ENCODE measurements at places on chromosomes 4 and X.

GRCh38 chr4:152699313-152699712 lies 19.5 kb upstream of the TMEM154 start:
- no peak for DNase-seq

DNA sequence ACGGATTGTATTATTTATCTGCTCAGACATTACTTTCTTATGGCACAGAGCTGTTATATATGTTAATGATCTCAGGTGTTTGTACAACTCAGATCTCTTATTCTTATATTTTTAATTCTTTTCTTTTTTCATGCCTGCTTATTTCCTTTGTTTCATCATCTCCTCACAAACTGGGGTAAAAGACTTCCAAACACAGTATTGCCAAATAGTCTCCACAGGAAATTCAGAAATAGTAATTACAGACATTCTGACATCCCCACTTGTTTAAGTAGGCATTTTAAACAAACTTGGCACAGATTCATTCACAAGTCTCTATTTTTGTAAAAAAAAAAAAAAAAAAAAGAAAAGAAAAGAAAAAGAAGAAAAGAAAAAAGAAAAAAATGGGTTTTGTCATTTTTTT lies 129.7 kb upstream of the USP38 start:
- DNase-seq, result no peak

- DNase-seq, result no peak
Measured at GRCh38 chr4:4860600-4861389, 1.3 kb downstream of the MSX1 start.

GRCh38 chr4:101707596-101707995 lies 82.9 kb upstream of the BANK1 start:
- no peak for DNase-seq

DNA sequence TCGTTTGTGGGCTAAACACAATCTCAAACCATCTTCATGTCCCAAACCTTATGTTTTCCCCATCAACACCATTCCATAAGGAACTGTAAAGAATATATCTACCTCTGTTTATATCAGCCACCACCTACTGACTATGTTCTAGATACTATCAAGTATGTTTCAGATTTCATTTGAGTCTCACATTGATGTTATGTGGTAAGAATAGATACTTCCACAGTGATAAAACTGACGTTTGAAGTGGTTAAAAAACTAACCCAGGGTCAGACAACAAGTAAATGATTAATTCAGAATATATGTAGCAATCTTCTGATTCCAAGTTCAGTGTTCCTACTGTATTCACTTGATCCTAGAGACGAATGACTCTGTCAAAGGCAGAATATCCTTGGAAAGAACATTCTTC lies 156.8 kb upstream of the RASGEF1B start:
- no peak for DNase-seq

DNA sequence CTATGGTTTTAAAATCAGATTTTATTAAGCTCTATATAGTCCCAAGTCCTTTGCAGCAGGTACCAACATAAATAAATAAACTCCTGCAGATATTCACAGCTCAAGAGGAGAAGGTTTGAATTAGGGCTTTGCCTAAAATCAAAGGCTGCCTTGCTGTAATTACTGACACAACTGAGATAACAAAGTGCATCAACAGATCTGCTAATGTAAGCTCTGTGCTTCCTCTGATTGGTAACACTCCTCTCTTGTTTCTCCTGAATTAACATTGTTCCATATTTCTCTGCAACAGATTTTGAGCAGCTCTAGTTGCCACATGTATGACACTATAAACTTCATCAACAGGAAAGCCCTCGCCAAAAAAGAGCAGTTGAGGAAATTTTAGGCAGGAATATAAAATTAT lies 193.6 kb downstream of the SLC39A8 start:
- no peak for DNase-seq

All from stimulated activated CD4-positive, alpha-beta T cell treated with anti-CD3 and anti-CD28 coated beads, Interleukin-12 subunit alpha, Interleukin-12 subunit beta, amount 100 ng/mL, for 24 hours (primary cell).